ENCODE measurements at places on chromosomes 6 and 20. TPM values are rescaled to one million over a fixed set of nuclear protein-coding genes. Genes with fewer than 3 reads are reported as not detected.

The TCFL5 gene
- total RNA-seq, result 6.1 TPM

The LY6G6F gene
- not detected for total RNA-seq

GRCh38 chr6:155247618-155248007, 16.2 kb upstream of the CLDN20 start:
- DNase-seq, result no peak

GRCh38 chr6:4472222-4472621, 304.0 kb upstream of the CDYL start:
- no peak for DNase-seq

- no peak for DNase-seq
Measured at GRCh38 chr6:141562186-141562811, 570.4 kb upstream of the GJE1 start.

The SERPINB1 gene
- total RNA-seq, result 3.3 TPM

The THBS2 gene
- 6.5 TPM for total RNA-seq

The GHRH gene
- not detected for total RNA-seq

The WFDC12 gene
- not detected for total RNA-seq

The HEY2 gene
- 1.2 TPM for total RNA-seq

- DNase-seq, result no peak
Measured at GRCh38 chr6:53134601-53135235, 13.9 kb downstream of the GCM1 start.

The REM1 gene
- total RNA-seq, result not detected

DNA sequence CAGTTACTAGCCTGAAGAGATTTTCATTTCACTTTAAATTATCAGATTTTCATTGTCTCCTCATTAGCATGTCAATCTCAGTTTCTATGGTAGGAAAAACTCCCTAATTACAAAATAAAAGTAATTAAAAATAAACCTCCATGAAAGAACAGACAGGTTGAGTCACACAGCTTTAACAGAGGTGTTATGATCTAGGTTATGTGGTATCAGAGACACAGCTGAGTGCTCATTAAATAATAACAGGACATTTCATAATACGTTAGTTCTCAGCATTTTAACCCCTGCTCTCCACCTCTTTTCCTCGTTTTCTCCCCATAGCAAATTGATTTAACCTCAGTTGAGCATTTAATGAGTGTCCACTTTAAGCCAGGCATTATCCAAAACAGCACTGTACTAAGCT, 21.9 kb downstream of the TPBG start:
- no peak for DNase-seq

DNA sequence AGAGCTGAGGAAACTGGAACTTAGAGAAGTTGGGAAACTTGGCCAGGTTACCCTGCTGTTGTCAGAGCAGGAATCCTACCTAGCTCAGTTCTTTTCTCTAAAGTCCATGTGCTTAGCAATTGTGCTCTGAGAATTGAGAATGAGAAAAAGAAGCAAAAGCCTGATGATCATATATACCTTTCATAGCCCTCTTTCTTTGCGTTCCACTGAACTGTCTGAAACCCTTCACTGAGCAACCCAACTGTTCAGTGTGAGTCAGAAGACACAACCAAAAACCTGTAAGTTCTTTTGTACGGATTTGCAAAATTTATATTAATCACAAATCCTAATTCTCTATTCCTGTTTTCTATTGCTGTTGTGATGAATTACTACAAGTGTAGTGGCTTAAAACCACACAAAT, 80.6 kb downstream of the PHF3 start:
- no peak for DNase-seq

- no peak for DNase-seq
Measured at GRCh38 chr6:80245043-80245442, 138.6 kb downstream of the BCKDHB start.

DNA sequence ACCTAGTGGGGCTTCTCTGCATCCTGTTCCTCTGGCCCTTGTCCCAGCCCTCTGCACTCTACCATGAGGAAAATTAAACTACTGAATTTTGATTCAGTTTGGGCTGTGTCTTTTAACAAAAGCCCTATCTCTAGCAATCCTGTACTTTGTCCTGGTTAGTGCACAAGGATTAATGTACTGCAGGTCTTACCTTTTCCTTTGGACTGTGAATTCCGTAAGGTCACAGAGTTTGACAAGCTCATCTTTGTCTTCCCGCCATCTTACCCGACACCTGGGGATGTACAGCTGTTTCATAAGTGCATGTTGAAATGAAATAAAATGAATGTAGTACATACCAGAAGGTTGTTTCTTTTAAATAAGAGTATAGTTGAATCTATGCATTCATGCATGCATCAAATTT, 41.5 kb upstream of the MYLIP start:
- no peak for DNase-seq

DNA sequence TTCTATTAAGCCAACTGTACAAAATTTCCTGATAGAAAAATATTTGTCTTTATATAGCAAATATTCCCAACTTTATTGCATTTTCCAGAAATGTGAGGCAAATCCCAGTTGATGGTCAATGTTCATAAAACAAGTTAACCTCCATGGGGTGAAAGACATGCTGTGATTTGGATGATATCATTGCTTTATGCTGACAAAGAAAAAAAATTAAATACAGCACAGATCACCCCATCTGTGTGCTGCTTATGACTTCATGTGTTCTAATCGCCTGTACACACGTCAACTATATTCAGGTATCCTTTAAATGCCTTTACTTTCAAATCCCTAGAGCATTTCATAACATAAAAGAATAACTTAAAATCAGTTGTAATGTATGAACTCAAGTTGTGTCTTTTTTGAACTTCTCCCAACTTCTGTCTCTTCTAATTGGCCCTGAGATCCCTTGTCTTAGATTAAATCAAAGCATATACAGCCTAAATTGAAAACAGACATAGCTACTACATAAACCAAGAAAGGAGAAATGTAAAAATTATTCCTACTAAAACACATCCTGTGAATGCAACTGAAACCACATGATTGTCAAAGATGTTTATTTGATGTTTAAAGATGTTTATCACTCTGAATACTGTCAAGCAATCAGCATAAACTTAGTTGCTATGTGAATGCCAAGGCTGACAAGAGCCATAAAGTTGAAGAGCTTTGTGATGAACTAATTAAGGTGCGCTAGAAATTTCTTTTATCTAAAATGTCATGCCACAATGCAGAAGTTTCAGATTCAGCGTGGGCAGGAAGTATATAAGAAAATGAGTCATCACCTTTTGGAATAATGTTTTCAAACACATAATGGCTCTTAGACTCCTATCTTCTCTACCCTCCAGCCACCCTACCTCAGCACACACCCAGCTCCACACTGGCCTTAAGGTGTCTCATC, 68.7 kb downstream of the FILIP1 start:
- no peak for DNase-seq

DNA sequence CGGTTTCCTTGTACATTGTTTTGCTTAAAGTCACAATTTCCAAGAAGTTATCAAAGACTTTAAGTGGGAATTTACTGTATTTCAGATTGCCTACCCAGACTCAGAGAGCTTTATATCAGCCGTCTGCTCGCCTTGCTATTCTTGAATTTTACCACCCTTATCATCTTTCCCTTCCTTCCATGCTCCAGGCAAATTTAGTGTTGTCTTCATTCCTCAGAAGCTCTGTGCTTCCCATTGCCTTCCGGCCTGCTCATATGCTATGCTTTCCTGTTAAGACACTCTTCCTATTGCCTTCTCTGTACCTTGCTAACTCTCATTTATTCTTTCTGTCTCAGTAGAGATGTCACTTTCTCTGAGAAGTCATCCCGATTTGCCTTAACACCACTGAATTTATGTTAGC, 52.1 kb downstream of the CD2AP start:
- DNase-seq, result no peak

- no peak for DNase-seq
Measured at GRCh38 chr6:144547409-144547808, 262.3 kb downstream of the UTRN start.

The DSP gene
- total RNA-seq, result 6.9 TPM

DNA sequence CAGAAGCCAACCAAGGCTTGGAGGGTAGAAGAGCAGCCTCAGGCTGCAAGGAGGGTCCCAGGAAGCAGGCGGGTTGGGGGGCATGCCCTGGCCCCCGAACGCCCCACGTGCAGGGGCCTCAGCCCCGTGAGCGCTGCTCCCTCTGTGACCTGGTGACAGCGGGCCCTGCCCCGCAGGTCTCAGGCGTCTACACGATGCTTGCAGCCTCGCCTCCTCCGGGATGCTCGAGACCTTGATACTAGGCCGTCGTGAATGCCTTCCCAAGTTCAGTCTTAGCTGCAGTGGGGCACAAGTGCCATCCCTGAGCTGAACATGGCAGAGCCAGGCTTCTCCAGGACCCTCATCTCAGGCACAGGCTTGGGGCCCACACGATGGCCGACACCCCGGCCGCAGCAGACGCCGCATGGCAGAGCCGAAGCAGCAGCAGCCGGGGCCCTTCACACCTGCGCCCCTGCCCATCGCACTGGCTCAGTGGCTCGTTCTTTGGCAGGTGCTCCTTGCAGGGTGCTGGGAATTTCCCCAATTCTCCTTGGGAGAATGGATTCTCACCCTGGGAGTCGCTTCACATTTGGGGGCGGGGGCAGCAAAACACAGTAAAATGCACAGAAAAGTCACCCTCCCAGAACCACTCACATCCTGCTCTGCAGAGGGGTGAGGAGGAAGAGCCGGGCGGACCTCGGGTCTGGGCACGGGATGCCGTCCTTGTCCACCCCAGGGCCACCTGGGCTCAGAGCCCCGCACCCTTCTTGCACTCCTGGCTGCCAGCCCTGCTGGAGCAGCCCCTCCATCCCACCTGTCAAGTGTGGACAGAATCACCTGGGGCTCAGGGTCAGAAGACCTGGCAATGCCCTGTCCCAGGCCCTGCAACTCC, 161.8 kb downstream of the DLL1 start:
- DNase-seq, result no peak

- no peak for DNase-seq
Measured at GRCh38 chr20:57548177-57549058, 12.5 kb upstream of the PCK1 start.

The SPATS1 gene
- total RNA-seq, result 0.41 TPM

- no peak for DNase-seq
Measured at GRCh38 chr6:166419717-166420116, 37.0 kb upstream of the MPC1 start.

DNA sequence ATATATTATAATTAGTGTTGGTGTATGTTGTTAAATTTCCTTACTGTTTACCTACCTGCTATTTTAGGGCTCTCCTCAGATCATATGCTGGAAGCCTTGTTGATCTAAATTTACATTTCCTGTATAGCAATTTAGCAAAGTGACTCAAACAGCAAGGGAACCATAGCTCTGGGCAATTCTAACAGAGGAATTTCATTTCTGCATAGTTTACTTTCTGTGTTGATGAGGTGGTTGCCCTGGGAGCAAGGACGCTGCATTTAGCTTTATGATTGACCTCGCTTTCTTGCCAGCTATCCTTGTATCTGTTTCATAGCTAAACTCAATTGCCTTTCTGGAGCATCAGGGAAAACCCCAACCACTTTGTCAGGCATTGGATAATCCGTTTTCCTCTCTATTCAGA, 810.8 kb downstream of the GRIK2 start:
- DNase-seq, result no peak

DNA sequence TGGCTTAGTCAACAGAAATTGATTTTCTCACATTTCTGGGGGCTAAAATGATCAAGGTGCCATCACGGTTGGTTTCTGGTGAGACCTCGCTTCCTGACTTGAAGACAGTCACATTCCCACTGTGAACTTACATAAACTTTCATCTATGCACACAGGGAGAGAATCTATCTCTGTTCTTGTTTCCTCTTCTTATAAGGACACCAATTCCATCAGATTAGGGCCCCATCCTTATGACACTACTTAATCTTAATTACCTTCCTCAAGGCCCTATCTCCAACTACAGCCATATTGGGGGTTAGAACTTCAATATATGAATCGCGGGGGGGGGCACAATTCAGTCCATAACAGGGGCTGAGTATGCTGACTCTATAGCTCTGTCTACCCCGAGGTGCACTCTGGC, 10.6 kb upstream of the SCGN start:
- no peak for DNase-seq

- DNase-seq, result no peak
Measured at GRCh38 chr6:115404446-115404845, 656.2 kb downstream of the FRK start.

GRCh38 chr20:4508773-4509172, 212.9 kb upstream of the PRND start:
- no peak for DNase-seq

- no peak for DNase-seq
Measured at GRCh38 chr6:7143476-7143974, 35.8 kb downstream of the RREB1 start.

DNA sequence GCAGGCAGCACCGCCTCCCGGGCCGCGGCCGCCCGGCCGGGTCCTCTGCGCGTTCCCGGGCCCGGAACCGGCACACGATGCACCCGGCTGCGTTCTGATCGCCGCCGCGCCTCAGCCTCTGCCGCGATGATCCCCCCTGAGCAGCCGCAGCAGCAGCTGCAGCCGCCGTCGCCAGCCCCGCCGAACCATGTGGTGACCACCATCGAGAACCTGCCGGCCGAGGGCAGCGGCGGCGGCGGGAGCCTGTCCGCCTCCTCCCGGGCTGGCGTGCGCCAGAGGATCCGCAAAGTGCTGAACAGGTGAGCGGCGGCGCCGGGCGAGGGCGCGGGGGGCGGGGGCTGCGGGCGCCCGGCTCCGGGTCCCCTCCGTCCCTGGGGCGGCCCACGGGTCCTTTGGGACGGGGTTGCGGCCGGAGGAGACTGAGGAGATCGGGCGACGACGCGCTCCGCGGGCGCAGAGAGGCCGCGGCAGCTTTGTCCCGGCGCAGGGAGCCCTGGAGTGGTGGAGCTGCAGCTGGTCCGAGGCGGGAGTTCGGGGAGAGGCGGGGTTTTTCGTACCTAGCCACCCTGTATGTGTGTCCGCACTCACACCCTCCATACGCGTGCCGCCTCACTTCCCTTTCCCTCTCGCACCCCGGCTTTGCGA, 659 bp downstream of the SLC35F1 start:
- peak; percentile 19 for DNase-seq

The GCNT2 gene
- 19.2 TPM for total RNA-seq

The ERVFRD-1 gene
- not detected for total RNA-seq

The GABRR2 gene
- total RNA-seq, result under 0.01 TPM

DNA sequence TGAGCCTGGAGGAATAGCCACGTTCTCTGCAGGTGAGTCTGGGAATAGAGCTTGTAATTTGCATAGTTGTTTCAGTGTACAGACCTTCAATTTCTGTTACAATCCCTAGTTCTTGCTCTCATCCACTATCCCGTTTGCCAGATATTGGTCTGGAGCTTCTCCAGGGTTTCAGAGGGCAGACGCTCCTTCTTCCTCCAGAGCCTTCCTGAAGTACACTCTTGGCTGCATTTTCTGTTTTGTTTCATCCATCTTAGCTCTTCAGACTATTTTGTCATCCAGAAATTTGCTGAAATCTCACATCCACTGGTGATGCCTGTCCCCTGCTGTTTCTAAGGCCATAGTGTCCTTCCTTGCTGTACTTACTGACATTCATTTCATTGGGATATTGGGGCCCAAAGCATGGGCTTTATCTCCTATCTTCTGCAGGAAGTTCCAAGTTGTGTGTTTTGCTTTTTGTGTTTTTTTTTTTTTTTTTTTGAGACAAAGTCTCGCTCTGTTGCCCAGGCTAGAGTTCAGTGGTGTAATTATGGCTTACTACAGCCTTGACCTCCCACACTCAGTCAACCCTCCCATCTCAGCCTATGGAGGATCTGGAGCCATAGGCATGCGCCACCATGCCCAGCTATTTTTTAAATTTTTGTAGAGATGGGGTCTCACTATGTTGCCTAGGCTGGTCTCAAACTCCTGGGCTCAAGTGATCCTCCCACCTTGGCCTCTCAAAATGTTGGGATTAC, 18.7 kb downstream of the CDS2 start:
- no peak for DNase-seq

The SMPDL3A gene
- 13.0 TPM for total RNA-seq

Measured in frontal cortex (tissue), 4 donors.